ENCODE measurements at places on chromosomes 6 and 20. TPM values are rescaled to one million over a fixed set of nuclear protein-coding genes. Genes with fewer than 3 reads are reported as not detected.

Gene SEMG1
- polyA plus RNA-seq = not detected

Gene NR2E1
- polyA plus RNA-seq = not detected

DNA sequence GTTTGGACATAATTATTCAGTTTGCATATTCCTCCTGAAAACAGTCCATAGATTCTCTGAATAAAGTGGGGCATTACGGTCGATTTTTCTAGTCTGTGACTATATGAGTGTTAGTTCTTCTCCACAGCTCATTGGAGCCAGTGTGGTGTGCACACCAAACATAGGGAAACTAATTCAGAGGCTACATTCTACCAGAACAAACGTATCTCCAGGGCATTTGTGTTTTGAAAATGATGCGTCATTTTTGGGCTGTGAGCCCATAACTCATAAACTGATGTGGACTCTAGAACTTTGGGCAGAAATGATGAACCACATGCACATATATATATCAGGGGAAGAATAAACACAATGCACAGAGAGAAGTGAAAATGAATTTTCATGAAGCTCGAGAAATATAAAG lies 41.8 kb downstream of the C6orf58 start:
- no peak for DNase-seq

DNA sequence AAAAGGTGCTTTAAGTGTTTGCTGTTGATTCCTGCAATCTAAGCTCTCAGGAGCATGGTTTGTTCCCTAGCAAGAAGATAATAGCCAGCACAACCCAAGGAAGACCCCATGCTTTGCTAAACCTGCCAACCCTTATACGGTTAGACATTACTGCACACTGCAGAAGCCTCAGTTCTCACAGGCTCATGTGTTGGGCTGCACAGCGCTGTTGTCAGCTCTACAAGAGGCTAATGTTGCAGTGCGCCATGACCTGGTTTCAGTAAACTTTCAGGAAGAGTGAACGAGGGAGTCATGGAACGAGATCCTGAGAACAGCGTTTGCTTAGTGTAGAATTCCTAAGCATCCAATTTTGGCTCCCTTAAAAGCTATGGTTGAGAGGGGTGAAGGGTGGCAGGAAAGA lies 218.5 kb downstream of the ARHGAP18 start:
- DNase-seq = no peak

DNA sequence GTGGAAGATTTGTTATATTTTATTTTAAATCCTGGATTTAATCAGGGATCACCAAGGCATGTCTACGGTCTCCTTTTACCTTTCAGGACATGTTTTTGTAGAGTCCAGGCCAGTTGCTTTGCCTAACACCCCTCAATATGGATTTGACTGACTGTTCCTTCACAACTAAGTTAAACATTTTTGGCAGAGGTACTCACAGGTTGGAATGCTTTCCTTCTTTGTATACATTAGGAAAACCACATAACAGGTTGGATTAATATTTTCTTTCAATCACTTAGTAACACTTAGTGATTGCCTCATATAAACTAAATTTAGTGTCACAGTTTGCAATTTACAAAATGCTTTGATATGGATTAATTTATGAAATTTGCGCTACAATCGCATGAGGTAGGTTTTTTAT lies 64.5 kb downstream of the IPCEF1 start:
- DNase-seq = no peak

Gene EPPIN
- 0.13 TPM for polyA plus RNA-seq

DNA sequence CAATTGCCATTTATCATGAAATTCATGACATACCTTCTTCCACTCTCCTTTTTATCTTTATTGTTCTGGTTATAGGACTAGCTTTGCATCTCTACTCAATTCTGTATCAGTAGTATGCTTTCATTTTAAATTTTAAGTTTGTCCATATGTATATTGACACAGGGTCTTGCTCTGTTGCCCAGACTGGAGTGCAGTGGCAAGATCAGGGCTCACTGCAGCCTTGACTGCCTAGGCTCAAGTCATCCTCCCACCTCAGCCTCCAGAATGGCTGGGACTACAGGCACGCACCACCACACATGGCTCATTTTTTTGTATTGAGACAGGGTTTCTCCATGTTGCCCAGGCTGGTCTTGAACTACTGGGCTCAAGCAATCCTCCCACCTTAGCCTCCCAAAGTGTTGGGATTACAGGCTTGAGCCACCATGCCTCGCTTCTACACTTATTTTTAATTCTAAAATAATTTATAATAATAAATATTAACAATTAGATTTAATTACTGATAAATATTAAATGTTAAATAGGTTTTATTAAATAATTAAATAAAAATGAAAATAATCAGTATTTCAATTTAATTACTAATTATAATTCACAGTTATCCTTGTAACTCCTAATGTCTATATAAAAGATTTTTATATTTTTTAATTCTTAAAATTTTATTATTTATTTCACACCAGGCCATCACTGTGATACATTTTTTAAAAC lies 27.7 kb downstream of the TRIM38 start:
- no peak for DNase-seq

GRCh38 chr6:56963043-56963442 lies 8.1 kb downstream of the BEND6 start:
- DNase-seq = no peak

DNA sequence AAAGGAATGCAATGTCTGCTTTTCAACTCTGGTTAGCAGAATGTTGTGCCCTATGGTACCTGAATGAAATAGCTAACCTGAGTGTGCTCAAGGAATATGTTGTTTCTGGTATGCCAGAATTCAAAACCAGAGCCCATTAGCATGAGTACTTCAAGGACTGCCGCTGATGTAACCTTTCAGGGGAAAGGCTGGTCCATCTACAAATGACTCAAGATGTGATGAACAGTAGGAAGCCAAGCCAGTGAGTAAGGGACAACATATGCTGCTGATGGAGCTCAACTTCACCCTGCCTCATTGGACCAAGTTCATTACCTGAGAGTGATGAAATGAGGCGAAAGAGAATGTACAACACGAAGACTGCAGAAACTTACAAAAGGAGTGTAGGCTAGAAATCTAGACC lies 95.7 kb upstream of the BMP2 start:
- no peak for DNase-seq

- DNase-seq = no peak
These were observed 15.8 kb downstream of the POM121L2 start for GRCh38 chr6:27296106-27296783.

- DNase-seq = no peak
These were observed 311.2 kb downstream of the NRN1 start for GRCh38 chr6:5695260-5696245.

Gene LZTS3
- polyA plus RNA-seq = 11.2 TPM

Gene GPR31
- polyA plus RNA-seq = not detected

Gene MRS2
- 32.0 TPM for polyA plus RNA-seq

DNA sequence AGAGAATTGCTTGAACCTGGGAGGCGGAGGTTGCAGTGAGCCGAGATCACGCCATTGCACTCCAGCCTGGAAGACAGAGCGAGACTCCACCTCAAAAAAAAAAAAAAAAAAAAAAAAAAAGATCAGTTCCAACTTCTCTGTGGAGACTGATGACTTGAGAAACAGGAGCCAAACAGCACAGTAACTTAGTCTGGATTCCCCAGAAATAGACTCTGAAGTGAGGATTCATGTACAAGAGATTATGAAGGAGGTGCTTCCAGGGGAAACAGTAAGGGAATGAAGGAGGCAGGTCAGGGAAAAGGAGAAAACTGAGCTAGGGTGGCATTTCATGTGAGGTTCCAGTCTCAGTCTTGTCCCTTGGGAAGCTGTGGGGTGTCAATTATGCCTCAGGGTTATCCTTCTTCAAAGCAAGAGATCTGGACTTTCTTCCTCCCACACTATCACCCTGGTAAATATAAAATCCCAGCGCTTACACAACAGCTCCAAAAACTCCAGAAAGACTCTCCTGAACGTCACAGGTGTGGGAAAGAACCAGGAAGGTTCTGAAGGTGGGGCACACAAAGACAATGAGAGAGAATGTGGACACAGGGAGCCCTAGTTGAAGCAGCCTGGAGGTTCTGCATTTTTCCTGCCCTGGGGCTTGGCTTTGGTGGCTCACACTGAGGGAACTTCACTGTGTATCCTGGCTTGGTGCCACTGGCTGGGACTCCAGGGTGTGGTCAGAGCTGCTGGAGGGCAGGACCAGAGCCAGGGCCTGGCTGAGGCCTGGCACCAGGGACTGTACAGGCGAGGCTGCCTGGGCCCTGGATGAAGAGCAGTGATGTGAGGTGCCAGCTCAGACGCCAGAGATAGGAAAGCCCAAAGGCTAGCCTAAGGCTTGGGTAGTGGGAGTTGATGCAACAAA lies 46.8 kb downstream of the PCNA start:
- no peak for DNase-seq

DNA sequence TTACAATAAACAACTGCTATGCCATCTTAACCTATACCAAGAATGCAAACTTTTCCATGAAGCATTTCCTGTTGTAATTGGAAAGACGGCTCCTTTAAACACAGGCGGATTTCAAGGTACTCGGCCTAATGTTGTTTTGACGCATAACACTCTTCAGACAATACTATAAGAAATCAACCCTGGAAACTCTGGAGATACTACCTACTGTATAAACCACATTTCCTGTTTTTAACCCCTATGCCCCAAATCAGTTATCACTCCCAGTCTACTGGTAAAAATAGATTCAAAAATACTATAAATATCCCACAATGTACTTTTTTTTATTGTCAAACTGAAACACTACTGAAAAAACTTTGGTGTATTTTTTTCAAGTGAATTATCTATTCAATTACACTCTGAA lies 118.1 kb downstream of the IRF4 start:
- DNase-seq = no peak

DNA sequence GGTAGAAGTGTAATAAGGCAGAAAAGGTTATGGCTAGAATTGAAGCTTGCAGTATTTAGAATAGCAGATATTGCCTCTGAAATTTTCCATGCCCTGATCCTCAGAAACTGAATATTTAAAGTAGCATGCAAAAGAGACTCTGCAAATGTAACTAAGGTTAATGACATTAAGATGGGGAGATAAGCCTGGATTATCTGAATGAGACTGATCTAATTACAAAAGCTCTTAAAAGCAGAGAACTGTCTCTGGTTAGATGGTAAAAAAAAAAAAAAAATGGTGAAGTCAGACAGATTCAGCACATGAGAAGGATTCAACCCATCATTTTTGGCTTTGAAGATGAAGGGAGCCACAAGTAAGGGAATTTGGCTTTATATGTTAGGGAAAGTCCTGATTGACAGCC lies 503.7 kb upstream of the IRAK1BP1 start:
- no peak for DNase-seq

- no peak for DNase-seq
These were observed 36.5 kb upstream of the MPC1 start for GRCh38 chr6:166419286-166419685.

Gene ENPP1
- polyA plus RNA-seq = 2.4 TPM

DNA sequence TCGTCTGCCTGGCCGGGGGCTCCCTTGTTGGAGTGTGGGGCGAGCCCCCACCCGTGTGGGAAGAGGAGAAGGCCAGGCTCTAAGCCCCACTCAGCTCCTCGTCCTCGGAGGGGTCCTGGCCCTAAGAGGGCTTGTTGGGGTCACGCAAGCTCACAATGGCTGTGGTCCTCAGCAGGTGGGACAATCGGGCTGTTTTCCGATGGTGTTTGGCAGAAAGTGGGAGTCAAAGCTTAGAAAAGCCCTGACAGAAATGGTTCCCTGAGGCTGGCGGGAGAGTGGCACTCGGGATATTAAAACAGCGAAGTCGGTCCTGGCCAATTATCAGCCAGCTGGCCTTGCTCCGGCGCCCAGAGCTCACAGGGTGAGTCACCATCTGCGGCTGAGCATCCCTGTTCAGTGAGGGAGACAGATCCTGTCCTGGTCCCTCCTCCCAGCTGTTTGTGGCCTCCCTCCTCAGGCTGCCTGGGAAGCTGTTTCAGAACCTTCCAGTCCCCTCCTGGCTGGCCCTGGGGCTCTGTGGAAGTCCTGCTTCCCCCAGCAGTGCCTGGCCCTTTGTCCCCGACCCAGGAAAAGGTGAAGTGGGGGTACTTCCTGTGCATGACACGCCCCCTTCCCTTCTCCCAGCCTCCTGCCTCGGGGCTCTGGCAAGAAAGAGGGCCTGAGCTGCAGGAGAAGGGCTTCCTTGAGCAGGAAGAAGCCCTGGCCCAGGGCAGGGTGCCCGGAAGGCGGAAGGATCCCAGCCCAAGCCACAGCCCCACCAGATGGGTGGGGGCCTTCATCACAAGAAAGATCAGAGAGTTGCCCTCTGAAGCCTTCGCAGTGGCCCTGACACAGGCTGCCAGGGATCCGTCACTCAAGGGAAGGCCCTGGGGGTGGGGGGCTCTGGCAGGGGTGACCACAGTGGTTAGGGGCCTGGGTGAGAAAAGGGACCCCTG lies 53.6 kb upstream of the BHLHE23 start:
- no peak for DNase-seq

DNA sequence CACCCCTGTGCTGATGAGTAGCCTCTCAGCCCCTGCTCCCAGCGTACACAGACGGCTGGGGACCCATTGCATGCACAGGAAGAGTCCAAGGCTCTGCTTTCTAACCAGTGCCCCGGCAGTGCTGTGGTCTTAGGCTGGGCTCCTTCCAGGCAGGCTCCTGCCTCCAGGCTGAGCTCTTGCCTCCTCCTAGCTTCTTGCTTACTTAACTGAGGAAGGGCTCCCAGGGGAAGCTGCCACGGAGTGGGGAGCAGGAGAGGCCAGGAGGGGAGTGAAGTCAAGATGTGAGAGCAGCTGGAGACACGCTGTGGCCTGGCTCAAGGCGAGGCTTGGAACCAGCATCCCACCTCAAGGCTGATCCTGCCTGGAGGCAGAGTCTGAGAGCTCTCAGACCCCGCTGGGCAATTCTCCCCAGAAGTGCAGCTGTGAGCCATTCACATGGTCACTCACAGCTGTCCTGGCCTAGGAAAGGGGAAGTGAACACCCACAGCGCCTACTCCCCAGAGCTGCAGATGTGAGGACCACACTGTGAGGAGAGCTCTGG lies 141.0 kb downstream of the TBXT start:
- DNase-seq = no peak

GRCh38 chr6:7283676-7284075 lies 29.3 kb downstream of the SSR1 start:
- DNase-seq = no peak

DNA sequence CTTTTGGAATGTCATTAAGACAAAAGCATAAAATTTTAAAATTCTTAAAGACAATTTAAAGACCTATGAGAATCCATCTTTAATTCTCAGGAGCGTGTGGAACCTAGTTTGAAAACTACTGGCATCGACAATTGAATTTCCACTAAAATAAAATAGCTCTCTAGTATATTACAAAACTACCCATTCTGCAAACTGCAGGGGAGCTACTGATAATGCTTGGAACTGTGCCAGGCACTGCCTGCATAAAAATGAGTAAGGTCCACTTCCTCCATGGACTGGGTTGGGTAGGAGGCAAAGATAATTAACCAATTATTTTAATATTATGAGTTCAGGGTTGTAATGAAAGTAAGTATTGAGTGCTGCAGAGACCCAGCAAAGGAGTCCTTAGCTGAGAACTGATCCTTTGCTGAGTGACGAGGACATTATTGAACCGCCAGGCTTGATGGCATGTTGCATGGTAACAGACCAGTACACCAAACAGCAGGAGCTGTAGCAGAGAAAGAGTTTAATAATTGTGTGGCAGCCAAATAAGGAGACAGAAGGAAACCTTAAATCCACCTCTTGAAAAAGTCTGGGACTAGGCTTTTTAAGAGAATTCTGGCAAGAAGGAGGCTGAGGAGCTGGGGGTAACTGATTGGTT lies 261.3 kb downstream of the ESR1 start:
- no peak for DNase-seq

Data from right lung (tissue), 10 donors.